ENCODE measurements at places on chromosomes 2 and 18. TPM values are rescaled to one million over a fixed set of nuclear protein-coding genes. Genes with fewer than 3 reads are reported as not detected.

TCF7L1 gene
- total RNA-seq, result 9.1 TPM

KYNU gene
- 0.29 TPM for total RNA-seq

SERPINB4 gene
- not detected for total RNA-seq

CELF4 gene
- total RNA-seq, result not detected

C2orf80 gene
- total RNA-seq, result not detected

REG3G gene
- not detected for total RNA-seq

MATN3 gene
- 1.1 TPM for total RNA-seq

ALPG gene
- not detected for total RNA-seq

ST6GAL2 gene
- 0.42 TPM for total RNA-seq

DNA sequence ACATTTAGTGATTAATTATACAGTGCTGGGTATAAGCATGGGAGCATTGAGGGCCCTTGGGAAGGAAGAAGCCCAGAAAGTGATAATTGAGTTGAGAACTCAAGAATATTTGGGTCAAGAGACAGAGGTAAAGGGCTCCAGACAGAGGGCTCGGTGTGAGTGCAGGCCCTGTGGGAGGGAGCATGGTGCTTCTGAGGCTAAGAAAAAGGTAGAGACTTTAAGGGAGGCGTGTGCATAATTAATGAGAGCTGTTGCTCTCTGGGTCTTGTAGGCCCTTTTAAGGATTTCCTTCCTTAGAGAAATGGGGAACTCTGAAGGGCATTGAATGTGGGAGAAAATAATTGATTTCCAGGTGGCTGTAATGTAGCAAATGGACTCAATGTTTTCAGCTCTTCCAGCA, 735.0 kb upstream of the POU3F3 start:
- DNase-seq, result no peak

DNA sequence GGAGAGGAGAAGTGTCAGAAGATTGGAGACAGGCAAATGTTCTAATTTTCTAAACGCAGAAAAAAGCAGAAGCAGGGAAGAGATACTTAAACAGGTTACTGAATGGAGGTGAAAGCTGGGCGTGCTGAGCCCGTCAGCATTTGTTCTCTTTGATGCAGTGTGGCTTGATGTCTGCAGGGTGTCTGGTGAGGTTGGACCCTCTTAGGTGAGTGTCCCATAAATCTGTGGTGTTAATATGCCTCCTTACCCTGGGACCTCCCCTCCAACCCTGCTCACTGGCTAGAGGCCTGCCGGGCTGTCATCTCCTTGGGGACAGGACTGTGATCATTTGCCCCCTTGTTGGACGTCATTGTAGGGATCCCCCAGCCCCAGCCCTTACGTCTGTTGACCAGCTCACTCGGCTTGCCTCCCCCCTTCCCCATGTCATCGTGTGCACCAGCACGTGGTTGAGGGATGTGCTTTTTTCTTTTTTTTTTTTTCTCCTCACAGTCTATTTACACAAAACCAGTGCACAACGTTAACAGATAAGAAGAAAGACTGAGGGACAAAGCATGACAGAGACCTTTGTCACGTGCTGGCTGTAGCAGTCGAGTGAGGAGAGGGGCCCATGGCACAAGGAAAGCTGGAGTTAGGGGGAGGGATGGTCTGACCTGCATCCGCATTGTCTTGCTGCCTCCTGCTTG, 56.4 kb downstream of the NCK2 start:
- DNase-seq, result no peak

GRCh38 chr2:111226876-111227700, 106.4 kb downstream of the BCL2L11 start:
- DNase-seq, result peak; percentile 27

GRCh38 chr2:181264441-181264840, 192.7 kb upstream of the ITGA4 start:
- DNase-seq, result no peak

DNA sequence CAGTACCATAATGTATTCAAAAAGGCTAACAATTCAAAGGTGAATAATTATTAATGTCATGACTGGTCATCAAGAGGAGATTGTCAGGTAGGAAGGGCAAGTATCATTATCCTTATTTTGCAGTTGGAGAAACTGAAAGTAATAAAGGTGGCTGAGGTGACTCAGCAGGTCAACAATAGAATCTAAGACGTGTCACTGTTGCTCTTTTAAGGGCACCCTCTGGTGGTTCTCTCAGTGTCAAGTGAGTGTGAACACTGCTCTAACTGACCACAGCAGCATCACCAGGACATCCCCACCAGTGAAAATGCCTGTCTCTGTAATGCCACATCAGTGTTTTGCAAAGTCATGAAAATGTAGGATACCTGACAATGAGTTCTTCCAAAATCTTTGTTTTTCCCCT, 69.7 kb downstream of the DCC start:
- DNase-seq, result no peak

- no peak for DNase-seq
Measured at GRCh38 chr2:29558097-29558496, 363.3 kb downstream of the ALK start.

- DNase-seq, result no peak
Measured at GRCh38 chr18:1392046-1392445, 487.4 kb downstream of the ADCYAP1 start.

- peak; percentile 50 for DNase-seq
Measured at GRCh38 chr2:121076885-121077549, 208.0 kb downstream of the TFCP2L1 start.

GRCh38 chr2:73043929-73044832, 27.3 kb downstream of the SFXN5 start:
- no peak for DNase-seq

GRCh38 chr18:58172031-58172430, 128.0 kb downstream of the NEDD4L start:
- DNase-seq, result no peak

DNA sequence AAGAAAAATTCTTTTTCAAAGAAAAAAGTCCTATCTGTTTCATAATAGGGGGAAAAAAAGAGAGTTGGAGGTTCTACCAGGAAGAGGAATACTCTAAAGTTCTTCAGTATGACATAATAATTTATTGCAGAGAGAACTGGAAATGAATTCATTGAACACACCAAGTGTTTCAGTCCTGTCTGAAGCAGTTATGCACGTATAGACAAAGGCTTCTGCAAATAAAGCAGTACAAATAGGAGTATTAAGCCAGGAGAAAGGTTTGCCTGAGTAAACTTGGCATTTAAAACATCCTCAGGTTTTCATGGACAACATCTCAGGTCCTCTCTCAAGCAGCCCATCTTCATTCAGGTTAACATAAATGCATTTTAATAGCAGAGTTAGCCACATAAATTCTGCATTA, 141.6 kb downstream of the CCDC148 start:
- no peak for DNase-seq

DNA sequence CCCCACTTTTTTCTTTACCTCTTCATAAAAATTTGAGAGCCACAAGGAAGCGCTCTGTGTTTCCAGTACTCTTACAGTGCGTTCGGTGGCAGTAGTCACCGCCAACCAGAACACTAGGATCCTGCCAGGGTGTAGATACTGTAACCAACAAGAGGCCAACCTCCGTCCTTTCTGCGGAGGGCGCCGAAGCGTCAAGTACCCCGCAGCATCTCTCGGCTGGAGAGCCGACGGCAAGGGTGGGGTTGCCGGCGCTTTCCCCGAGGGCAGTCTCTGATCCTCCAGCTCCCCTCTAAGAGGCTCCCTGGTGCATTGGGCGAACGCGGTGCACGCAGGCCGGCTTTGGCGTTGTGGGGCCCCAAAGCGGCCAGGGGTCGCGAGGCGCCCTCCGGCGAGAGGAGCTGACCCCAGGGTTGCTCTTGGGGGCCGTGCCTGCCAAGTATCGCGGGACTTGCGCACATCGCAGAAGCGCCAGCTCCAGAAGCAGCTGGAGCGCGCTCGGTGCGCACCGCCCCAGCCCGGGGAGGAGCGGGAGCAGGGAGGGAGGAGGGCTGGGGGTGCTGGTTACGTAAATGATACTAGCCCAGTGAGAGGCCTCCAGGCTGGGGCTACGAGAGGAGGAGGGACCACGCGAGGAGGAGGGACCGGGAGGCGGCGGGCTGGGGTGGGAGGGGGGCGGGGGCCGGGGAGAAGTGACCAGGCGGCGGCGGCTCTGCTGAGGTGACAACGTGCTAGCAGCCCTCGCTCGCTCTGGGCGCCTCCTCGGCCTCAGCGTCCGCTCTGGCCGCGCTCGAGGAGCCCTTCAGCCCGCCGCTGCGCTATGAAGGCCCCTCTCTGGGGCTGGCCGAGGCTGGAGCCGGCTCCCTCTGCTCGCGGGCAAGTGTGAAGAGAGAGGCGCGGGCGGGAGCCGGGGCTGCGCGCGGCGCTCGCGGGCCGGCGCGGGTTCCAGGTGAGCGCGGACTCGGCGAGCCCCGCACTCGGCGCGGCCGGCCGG, at the start of gene GALNT13:
Gene GALNT13, plus strand, starts transcription at position 692 of the 991 bp plus-strand sequence.
- DNase-seq, result no peak

DNA sequence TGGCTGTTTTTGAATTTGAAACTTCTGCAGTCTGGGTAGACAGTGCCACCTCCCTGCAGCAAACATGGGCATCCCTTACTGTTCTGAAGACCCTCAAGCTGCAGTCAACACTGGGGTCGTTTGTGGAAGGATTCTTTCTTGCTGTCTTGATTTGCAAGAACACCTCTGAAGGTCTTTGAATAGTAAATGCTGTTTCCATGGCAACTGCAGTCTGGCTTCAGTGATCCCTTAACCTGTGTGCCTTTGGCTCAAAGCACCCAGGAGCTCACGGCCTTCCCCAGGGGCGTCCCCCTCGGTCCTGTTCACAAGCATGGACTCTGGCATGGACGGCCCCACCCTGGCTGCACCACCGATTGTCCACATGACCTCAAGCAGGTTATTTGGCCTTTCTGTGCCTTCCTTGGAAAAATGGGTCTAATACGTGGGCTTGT, 38.3 kb downstream of the LRRFIP1 start:
- no peak for DNase-seq

DNA sequence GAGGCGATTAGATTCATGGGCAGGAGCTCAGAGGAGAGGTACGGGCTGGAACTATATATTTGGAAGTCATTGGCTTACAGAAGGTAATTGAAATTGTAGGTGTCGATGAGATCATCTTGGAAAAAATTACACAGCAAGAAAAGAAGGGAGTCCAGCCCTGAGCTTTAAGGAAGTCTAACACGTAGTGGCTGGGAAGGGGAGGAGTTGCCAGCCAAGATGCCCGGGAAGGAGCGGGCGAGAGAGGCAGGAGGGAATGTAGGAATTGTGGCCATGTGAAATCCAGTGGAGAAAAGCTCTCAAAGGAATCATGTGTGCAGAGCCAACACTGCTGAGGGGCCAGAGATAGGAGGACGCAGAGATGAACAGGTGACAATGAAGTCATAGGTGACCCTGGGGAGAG, 25.6 kb upstream of the SCYGR1 start:
- no peak for DNase-seq

DNA sequence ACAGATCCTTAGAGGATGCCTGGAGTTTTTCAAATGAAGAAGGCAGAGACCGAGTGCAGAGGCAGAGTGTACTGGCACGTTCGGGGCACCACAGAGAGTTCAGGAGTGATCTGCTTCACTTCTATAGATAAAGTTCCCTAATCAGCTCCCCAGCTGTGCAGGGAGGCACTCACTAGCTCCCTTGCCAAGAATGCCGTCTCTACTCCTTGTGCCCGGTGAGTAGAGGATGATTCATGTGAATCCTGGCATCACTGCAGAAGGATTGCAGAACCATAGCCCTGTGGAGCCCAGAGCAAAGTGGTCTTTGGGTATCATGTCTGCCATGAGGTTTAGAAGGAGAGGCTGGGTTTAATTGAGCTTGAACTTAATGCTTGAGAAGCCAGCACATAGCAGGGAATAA, 510.1 kb upstream of the RAB6C start:
- DNase-seq, result no peak

DNA sequence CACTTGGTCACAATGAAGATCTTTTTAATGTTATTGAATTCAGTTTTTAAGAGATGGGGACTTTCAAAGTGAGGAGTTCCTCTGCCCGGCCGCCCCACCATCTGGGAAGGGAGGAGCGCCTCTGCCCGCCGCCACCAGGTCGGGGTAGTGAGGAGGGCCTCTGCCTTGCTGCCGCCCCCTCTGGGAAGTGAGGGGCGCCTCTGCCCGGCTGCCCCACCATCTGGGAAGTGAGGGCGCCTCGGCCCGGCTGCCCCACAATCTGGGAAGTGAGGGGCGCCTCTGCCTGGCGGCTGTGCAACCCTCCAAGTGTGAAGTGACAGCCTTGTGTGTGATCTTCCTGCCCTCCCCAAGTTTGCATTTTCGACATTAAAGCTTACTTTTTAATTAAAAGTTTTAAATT, 899.3 kb downstream of the TRIB2 start:
- DNase-seq, result no peak

GRCh38 chr2:95043300-95044093, 18.0 kb downstream of the MAL start:
- peak; percentile 67 for DNase-seq

DNA sequence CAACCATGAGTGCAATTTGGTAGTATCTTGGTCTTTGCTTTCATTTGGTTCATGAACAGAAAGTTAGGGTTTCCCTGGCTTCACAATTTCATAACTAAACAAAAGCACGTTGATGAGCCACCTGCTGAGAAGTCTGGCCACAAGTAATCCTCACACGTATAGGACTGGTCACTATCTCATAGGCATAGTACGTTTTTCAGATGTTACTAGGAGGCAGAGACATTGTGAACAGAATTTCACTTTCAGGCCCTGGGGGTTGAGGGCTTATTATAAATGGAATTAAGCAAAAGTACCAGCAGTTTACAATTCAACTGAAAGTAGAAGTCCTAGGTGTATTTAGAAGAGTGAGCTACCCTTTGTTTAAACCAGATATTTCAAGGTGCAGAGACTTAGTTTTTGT, 277.1 kb downstream of the ALPK2 start:
- no peak for DNase-seq

- DNase-seq, result no peak
Measured at GRCh38 chr2:127155947-127156346, 49.0 kb upstream of the BIN1 start.

GRCh38 chr2:9760069-9760901, 83.0 kb upstream of the TAF1B start:
- DNase-seq, result no peak

GRCh38 chr2:66699416-66699792, 264.5 kb downstream of the MEIS1 start:
- no peak for DNase-seq

All from HFFc6 (cell line).